ENCODE measurements at places on chromosomes 3 and 15. TPM values are rescaled to one million over a fixed set of nuclear protein-coding genes. Genes with fewer than 3 reads are reported as not detected.
A peak's percentile ranks its signal among the peaks of the same experiment; 100 is the strongest.

DNA sequence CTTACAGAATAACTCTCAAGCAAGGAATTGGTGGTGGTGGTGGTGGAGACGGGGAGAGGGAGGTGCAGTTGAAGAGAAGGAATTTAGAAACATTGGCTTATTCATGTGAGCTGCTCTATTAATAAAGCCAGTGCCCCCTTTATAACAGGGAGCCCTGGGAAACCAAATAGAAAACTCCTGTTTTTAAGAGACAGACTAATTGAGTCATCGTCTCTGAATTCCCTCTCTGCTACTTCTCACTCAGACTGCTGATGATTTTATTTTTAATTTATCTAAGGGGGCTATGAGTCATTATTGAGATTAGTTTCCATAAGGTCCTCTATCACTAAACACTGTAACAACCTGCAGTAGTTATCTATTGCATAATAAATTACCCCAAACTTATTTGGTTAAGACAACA lies 145.9 kb upstream of the GALNT15 start:
- DNase-seq, result no peak

DNA sequence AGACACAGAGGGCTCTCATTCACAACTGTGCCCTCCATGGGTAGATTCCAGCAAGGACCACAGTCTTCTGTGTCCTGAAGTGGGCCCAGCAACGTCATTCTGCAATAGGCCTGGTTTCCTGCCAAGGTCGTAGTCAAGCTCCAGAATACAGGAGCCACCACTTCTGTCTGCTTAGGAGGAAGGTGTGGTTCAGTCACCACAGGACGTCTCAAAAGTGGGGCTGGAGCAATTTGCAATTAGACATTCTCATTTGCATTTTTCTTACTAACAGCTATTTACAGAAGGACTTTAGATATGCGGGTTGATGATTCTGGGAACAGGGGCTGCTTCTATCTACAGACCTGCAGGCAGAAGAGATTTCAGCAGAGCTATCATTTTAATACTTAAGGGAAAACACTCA lies 58.7 kb upstream of the MYRIP start:
- no peak for DNase-seq

- peak; percentile 85 for DNase-seq
Observed at GRCh38 chr15:90097475-90097874, 4.8 kb downstream of the IDH2 start.

GRCh38 chr3:113436809-113437208 lies 4.5 kb downstream of the CFAP44 start:
- DNase-seq, result no peak

FEZF2 gene
- total RNA-seq, result not detected

All from activated CD4-positive, alpha-beta memory T cell treated with anti-CD3 and anti-CD28 coated beads for 36 hours (primary cell).